ENCODE measurements at places on chromosomes 4 and X. TPM values are rescaled to one million over a fixed set of nuclear protein-coding genes. Genes with fewer than 3 reads are reported as not detected.

DNA sequence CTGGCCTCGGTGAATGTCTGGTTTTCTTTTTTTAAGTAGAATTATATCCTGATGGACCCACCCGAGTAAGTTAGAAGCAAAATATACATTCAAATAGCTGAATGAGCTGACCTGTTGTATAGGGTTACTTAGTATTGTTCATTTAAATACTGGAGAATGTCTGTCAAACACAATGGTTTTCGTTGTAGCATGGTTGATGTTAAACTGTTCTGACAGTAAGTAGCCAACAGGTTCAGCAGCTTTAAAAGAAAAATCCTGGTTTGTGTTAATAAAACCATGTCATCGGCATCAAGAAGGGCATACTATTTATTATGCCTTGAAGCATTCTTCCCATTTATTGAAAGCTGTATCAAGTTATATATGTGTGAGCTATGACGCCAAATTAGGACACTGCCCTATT, 149.6 kb downstream of the ANAPC10 start:
- DNase-seq: no peak

GRCh38 chr4:47483745-47484144, 1.3 kb upstream of the ATP10D start:
- DNase-seq: no peak

AFP gene
- polyA plus RNA-seq: 746 TPM

GYPB gene
- polyA plus RNA-seq: 1.7 TPM

GRCh38 chr4:111066887-111067286, 444.0 kb upstream of the PITX2 start:
- DNase-seq: no peak

- no peak for DNase-seq
Observed at GRCh38 chrX:7280520-7280919, 132.6 kb upstream of the PUDP start.

DNA sequence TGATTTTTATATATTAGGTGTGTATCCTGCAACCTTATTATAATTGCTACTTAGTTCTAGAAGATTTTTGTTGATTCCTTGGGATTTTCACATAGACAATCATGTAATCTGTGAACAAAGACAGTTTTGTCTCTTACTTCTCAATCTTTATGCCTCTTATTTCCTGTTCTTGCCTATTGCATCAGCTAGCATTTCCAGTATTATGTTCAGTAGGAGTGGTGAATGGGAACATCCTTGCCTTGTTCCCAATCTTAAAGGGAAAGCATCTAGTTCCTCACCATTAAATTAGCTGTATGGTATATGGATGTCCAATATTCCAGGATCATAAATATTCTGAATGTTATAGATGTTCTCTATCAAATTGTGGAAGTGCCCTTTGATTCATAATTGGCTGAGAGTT, 41.8 kb downstream of the AWAT2 start:
- DNase-seq: no peak

POU3F4 gene
- 7.8 TPM for polyA plus RNA-seq

DNA sequence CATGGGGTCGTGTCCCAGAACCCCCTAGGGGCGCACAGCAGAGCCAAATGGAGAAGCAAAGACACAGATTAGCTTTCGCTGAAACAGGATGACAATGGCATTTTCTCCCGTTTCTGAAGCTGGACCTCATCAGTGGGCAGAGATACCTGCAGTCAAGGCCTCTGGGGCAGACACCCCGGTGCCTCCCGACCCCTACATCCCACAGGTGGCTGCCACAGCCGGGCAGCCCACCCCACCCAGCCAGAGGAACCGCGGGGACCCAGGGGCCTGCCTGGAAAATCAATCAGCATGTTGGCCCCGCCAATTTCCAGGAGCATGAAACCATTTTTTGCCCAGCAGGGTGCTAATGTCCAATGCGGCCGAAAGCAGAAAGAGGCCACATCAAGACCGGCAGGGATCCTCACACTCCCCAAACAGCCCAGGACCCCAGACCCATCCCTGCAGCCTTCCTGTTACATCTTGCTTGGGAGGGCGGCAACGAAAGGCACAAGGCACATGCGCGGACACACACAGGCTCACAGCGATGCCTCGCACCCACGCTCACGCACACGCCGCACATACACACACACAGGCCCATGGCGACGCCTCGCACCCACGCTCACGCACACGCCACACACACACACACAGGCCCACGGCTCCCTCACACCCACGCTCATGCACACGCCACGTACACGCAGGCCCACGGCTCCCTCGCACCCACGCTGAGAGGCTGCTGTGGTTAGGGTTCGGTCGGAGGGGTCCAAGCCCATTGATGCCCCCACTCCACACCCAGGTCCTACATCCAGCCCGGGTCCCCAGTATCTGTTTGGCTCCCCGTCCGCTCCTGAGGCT, 130.6 kb upstream of the NKX1-1 start:
- DNase-seq: no peak

- DNase-seq: no peak
Observed at GRCh38 chrX:97224148-97224547, 340.4 kb downstream of the RPA4 start.

FSTL5 gene
- polyA plus RNA-seq: 3.2 TPM

MAML3 gene
- 17.2 TPM for polyA plus RNA-seq

DNA sequence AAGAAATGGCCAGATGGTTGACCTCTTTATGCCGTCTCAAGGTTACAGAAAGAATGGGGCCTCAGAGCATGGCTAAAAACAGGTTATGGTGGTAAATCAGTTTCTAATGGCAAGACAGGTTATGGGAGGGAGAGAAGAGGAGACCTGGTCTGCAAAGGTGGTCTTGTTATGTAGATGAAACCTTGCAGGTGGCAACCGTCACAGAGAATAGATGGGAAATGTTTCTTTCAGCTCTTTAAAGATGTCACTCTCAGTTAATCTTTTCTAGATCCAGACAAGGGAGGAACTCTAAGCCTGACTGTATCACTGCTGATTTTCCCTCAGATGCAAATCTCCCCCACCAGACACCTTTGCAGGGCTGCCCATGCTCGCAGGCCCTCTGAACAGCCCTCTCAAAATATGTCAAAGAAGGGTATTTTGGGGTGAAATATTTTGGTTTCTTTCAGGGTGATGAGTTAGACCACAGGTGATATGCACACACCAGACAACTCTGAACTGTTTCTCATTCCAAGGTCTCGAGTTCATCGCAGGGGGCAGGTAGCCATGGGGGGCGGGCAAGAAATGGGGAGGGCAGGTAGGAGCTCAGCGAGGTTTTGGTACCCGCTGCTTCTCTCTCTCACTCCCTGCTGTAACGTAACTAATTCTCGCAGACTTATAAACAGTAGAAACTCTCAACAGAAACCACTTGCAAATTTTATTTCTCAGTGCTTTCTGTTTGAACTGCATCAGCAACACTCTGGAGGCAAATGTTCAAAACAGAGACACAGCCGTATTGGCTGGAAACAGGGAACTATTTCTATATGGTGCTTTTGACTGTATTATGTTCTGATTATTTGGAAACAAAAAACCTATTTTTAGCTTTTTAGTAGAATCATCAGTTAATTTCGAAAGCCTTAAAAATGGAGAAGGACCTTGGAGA, 32.4 kb downstream of the CASP3 start:
- no peak for DNase-seq

All from left kidney (tissue), 8 donors.